ENCODE measurements at places on chromosomes 7 and 10. TPM values are rescaled to one million over a fixed set of nuclear protein-coding genes. Genes with fewer than 3 reads are reported as not detected.

IFIT1B gene
- not detected for total RNA-seq

ADAMTS14 gene
- total RNA-seq, result 0.21 TPM

TMEM176B gene
- total RNA-seq, result 2.2 TPM

MEPCE gene
- total RNA-seq, result 65.3 TPM

EN2 gene
- total RNA-seq, result not detected

TAX1BP1 gene
- total RNA-seq, result 54.0 TPM

WIPF3 gene
- total RNA-seq, result 0.21 TPM

AQP1 gene
- 0.37 TPM for total RNA-seq

PRSS58 gene
- not detected for total RNA-seq

TMEM213 gene
- not detected for total RNA-seq

CTTNBP2 gene
- total RNA-seq, result 26.3 TPM
